ENCODE measurements at places on chromosomes 16 and 17.

DNA sequence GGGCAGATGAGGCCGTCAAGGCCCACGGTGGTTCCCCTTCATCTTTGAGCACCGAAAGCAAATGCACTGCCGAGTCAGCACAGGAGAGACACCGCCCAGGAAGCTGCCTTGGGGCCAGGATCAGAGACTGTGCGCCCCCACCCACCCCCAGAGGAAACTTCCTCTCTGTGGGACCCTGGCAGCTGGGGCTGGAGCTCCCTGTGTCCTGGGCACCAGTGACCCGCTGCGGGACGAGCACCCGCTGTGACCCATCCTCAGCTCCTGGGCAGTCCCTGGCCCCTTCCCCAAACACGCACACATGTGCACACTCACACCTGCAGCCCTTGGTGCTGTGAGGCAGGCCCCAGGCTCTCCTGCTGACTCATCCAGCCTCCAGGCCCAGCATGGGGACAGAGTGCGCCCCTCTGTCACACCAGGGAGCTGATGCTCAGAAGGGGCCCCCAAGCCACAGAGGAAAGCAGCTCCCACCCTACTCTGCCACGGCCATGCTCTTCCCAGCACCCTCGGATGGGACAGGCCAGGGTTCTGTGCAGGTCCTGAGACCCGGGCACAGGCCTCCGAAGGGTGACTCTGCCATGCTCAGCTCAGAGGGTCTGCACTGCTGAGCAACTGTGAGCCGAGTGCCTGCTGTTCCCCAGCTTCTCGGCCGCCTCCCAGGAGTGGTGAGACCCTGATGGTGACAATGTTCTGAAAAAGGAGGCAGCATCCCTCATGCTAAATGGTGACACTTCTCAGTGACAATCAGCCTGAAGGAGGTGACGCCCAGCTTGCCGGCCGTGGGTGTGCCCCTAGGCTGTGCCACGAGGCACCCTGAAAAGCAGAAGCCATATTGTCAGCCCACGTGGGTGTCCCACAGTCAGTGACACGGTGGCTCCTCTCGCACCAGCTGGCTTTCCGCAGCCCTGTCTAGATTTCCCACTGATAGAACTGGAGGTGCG is 3.6 kb downstream of the PIEZO1 start:
- peak; percentile 76 for DNase-seq

- no peak for DNase-seq
These were observed 161.7 kb upstream of the CDH5 start for GRCh38 chr16:66204756-66205155.

DNA sequence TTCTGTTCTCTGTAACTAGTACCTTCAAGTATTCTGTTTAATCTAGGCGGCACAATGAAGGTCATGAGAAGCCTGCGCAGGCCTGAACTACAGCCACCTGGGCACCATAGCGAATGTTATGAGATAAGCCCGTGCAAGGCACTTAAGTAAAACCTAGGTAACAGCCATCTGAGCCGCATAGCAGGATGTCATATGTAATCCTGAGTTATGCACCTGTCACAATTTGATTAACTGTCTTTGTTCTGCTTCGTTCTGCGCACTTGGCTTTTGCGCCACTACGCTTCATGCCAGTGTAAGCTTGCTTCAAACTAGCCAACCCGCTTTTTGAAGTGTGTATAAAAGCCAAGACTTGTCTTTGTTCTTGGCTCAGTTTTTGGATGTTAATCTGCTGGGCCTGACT is 449.8 kb downstream of the KCNJ18 start:
- DNase-seq = no peak

DNA sequence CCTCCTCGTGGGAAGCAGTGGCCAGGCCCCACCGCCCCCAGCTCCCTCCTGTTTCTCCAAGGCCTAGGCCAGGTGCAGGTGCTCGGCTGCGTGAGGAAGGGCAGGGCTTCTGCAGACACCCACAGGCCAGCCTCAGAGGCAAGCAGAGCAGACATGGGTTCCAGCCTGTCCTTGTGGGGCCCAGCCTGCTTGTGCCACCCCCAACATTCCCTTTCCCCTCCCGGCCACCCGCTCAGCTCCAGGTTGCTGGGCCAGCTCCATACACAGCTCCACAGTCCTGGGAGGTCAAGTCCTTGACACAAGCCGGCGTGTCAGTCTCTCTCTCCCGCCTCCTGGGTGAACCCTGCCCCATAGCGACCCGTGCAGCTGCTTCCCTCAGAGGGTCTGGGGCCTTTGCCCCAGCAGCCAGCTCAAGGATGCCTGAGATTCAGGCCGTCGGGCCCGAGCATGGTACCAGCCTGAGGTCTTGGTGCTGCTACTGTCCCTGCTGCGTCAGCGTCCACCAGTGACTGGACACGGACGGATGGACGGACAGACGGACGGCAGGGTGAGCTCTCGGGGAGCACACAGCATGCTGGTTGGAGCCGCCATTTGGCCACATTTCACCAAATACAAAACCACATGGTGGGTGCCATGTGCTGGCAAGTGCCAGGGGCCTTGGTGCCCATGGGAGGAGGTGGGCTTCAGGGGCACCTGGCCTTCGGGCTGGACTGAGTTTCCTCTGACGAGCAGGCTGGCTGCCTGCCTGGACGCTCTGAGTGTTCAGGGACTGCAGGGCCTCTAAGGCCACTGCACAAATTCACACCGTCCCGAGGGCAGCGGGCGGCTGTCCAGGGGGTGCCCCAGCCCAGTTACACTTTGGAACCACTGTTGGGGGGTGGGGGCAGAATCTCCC is 8.0 kb downstream of the SECTM1 start:
- no peak for DNase-seq

GRCh38 chr16:50167556-50167955 is 14.4 kb downstream of the TENT4B start:
- peak; percentile 15 for DNase-seq
